ENCODE measurements at places on chromosomes 1 and 21.

- DNase-seq = no peak
Observed at GRCh38 chr1:113674591-113674990, 84.7 kb downstream of the PHTF1 start.

DNA sequence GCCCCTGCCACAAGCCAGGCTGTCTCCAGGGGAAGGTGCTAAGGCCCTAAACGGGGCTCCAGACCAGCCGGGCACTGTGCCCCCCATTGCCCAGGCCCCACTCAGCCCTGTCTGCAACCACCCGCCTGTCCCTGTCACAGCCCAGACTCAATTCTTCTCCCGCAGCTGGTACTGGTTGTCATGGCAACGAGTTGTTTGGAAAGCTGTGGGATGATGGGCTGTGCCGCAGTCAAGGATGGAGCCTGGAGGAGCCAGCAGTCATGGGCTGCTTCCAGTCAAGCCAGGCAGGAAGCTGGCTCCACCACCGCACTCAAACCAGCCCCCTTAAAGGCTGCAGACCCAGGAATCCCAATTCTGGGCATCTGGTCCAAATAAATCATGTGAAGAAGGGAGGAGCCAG is 4.2 kb downstream of the SPOCD1 start:
- no peak for DNase-seq

DNA sequence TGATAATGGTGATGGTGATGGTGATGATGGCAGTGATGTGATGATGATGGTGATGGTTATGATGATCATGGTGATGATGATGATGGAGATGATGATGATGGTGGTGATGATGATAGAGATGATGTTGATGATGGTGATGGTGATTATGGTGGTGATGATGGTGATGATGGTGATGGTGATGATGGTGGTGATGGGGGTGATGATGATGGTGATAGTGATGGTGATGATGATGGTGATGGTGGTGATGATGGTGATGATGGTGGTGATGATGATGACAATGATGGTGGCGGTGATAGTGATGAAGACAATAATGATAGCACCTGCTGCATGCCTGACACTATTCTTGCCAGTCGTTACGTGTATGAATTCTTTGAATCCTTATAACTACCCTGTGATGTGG is 317.9 kb upstream of the AJAP1 start:
- no peak for DNase-seq

- DNase-seq = no peak
Observed at GRCh38 chr1:88175631-88176226, 508.3 kb upstream of the PKN2 start.

- DNase-seq = no peak
Observed at GRCh38 chr21:43370888-43371570, 55.9 kb downstream of the SIK1 start.

DNA sequence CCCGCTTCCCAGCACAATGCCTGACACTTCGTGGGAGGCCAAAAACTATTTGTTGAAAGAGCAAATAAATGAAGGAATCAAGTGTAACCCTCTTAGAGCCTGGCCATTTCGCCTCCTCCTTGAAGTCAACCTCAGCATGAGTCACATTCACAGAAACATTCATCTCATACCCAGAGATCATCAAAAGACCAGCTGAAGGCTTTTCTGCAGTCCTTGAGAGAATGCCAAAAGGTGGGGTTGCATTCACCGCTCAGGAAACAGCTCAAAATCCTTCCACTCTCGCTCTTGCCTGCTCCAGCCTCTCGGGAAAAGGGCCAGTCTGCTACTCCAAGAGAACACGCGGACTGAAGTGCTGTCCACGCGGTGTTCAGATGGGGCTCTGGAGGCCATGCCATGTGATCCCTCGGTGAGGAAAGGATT is 90.0 kb downstream of the VWA5B1 start:
- DNase-seq = no peak

DNA sequence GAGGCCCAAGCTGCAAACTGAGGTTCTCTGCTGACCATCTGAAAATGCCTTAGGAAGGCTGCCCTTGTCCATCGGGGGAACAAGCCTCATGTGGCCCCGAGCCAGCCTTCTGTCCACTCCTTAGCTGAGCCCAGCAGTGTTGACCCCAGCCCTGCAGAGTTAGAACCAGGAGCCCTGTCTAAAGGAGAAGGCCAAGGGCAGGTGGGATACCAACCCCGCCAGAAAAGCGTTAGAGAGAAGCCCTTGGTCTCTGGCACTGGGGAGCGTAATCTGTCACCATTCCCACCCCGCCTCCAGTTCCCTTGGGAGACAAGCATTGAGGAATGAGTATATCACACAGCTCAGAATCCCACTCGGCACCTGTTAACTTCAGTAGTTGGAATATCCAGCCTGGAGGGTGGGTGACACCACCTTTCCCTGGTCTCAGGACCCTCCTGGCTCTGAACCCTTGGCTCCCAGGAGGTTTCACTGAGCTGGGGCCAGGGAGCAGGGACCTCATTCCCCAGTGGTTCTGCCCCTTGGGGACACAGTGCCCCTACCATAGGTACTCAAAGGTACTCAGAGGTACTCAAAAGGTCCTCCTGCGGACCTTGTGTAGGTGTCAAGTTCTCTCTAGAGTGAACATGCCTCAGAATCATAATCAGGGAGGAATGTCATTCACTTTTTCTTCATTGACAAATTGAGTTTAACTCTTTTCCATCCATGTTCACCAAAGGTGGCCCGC is 16.4 kb downstream of the ETS2 start:
- DNase-seq = no peak

DNA sequence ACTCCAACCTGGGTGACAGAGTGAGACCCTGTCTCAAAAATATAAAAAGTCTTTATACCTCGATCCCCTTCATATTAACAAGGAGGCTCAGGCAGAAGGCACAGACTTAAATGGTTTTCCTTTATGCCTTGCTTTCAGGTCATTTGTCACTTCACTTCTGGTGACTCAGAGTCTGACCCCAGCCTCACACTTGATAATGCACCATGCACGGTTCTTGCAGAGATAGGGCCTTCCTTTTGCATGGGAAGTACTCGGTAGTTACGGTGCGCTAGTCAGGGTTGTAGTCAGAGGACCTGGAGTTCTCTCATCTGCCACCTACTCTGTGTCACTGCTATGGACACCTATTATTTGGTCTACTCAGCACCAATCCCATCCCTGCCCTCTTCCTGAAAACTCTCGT is 43.6 kb upstream of the BMP8B start:
- no peak for DNase-seq

DNA sequence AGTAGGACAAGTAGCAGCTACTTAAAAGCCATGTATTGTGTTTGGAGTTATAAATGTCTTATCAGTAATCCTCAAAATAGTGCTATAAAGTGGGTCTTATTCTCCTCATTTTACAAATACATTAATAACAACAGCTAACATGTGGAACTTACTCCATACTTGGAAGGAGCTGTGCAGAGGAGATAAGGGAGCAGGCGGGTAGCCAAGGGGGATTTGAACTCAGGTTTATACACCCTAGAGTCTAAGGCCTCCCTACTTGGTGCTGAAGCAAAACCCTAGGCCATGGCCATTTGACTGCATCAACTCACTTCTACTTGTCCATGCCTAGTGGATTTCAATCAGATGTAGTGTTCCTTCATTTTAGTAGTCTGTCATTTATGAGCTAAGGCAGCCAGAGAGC is 72.1 kb downstream of the LMO4 start:
- no peak for DNase-seq

Measured in stimulated activated CD4-positive, alpha-beta T cell treated with anti-CD3 and anti-CD28 coated beads, Interleukin-1b, Interleukin-23, amount 100 ng/mL, for 4 hours (primary cell).